ENCODE measurements at places on chromosomes 16 and 17. TPM values are rescaled to one million over a fixed set of nuclear protein-coding genes. Genes with fewer than 3 reads are reported as not detected.

Gene MINK1
- 190 TPM for total RNA-seq

Gene TNFRSF17
- not detected for total RNA-seq

Gene CA7
- not detected for total RNA-seq

Gene TEKT1
- not detected for total RNA-seq

Gene SPNS2
- total RNA-seq, result 25.1 TPM

Gene ZPBP2
- not detected for total RNA-seq

Gene LAT
- total RNA-seq, result 1.3 TPM

Gene SBK1
- total RNA-seq, result 1.9 TPM

Gene NPIPA1
- 77.1 TPM for total RNA-seq

Gene VTN
- 0.42 TPM for total RNA-seq

Gene KRT12
- not detected for total RNA-seq

Gene C17orf113
- 2.1 TPM for total RNA-seq

Gene CCL8
- not detected for total RNA-seq

Gene HBA1
- 10.5 TPM for total RNA-seq

Gene GAS2L2
- not detected for total RNA-seq

Gene JPT1
- 55.9 TPM for total RNA-seq

All from suprapubic skin (tissue), 4 donors.